ENCODE measurements at places on chromosomes 11 and 22.

DNA sequence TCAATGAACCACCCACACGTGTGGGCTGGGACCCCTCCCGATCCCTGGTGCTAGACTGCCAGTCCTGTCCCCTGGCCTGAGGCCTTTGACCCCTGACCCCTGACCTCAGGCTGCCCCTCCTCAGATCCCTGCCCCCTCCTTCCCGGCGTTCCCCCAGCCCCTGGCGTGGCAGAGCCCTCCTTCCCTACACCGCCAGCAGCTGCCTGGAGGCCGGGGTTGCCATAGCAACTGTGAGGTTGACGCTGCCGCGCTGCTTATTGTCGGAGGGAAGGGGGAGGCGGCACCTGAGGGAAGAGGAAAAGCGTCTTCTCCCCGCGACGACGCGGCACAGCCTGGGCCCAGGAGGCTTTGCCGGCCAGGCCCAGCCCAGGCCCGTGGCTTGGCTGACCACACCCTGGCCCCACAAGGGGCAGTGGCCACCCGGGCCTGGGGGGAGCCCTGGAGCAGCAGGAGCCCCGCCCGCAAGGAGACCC lies 32.6 kb downstream of the SHANK3 start:
- DNase-seq, result no peak

DNA sequence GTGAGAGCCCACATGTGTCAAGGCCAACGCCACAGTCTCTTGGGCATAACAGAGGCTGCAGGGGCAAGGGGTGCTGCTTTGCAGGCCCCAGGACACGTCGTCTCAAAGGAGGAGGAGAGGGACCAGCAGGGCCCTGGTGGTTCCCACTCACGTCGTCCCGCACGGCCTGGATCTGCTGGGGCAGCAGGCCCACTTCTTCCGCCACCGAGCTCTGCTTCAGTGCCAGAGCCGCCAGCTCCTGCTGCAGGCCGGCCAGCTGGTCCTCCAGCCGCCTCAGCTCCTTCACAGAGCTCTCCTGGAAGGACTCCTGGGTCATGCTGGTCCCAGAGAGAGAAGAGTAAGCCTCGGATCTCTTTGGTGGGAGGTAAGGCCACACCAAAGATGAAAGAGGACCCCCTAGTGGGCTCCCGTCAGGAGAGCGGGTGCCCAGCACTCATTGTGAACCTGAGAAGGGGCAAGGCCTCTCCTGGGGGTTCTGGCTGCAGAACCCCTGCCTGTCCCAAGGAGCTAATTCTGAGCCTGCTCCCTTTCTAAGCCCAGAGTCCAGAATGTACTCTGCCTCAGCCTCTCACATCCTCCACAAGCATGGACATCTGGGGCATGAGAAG lies 15.6 kb downstream of the SUN2 start:
- no peak for DNase-seq

GRCh38 chr11:2732940-2733628 lies 33.3 kb upstream of the KCNQ1OT1 start:
- DNase-seq, result no peak

DNA sequence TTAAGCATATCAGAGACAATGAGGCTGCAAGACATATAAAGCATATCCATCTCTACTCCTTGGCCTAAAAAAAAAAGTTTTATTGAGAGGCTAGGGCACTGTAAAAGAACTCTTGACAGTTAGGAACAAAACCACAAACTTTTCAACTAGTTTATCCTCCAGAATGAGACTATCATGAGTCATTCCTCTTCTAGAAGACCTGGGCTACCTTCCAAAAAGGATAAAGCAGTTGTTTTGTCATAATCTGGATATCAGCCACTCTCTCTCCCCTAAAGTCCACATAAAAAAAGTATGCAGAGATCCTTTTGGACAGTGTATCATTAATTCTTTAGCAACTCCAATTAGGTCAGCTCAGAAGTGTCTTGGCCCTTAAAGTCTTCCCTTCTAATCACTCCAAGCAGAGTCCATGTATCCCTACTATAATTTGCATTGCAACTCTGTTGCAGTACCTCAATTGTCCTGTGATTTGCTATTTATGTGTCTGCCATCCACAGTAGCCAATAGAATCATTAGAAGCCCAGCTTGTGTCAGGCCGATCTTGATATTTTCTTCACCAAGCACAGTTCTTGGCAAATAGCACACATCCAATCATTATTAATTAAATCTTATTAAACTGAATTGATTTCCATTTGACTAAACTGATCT lies 10.4 kb downstream of the OR51T1 start:
- DNase-seq, result no peak

GRCh38 chr22:24698266-24698926 lies 76.1 kb downstream of the PIWIL3 start:
- no peak for DNase-seq

DNA sequence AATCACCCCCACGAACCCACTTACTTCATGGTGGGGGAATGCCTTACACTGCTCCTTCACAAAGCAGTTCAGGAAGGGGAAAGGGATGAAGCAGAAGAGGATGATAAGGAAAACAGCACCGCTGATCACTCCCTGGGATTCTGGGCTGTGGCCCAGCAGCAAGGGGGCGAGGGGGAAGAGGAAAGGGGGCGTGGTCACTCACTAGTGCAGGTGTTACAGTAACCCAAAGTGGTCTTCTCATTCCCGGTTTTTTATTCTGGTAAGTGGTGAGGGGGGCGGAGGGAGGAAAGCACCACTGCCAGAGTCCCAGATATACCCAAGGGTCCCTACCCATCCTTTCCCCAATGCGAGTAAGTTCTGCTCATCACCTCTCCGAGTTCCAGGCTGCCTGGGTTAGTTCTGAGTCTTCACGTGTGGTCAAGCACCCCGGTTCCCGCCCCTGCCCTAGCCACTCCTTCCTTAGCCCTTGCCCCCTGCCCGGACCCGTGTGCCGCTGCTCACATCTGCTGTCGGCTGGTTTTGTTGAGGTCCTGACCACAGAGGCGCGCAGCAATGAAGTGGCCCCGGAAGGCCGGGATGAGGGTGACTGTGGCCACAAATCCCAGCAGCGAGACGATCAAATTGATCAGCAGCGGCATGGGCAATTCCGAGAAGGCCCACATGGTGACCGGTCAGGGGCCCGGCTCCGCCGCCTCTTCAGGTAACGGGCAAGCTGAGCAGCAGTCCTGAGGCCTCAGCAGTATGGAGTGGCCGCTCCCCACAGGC lies 477 bp downstream of the DPAGT1 start:
- DNase-seq, result no peak

- no peak for DNase-seq
Measured at GRCh38 chr11:46485856-46486443, 94.4 kb upstream of the CHRM4 start.

- DNase-seq, result no peak
Measured at GRCh38 chr11:126627421-126627820, 271.9 kb downstream of the ST3GAL4 start.

DNA sequence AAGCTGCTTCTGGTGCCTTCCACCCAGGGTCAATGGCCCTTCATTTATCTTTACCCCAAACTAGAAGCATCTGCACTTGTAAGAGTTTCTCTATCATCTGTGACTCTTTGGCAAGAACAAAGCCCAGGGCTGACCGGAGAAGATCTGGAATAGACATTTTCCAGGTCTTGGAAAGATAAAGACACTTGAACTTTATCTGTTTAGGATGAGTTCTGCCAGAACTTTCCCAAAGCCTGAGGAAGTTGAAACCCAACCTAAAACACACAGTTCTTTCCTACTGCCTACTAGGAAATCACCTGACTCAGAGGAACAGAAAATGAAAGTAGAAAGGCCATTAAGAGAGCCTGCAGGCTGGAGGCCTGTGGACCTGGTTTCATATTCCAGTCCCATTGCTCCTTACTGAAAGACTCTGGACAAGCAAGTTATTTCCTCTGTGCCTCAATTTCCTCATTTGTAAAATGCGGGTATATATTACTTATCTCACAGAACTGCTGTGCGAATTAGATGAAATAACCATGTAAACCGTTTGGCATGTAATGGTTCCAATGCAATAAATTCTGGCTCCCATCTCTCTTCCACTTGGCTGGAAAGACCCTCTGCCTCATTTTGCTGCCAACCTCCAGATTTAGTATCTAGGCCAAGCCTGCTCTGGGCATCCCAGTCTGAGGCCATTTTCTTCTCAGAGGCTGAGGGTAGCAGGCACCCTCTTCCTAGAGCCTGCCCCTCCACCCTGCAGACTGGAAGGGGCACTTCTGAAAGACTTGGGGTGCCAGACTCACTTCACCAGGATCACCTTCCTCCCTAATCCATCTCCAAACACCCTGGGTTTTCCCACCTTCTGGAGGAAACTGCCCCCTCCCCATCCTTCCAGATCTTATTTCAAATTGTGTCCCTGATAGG lies 1.2 kb downstream of the UBE2L6 start:
- peak; percentile 70 for DNase-seq

DNA sequence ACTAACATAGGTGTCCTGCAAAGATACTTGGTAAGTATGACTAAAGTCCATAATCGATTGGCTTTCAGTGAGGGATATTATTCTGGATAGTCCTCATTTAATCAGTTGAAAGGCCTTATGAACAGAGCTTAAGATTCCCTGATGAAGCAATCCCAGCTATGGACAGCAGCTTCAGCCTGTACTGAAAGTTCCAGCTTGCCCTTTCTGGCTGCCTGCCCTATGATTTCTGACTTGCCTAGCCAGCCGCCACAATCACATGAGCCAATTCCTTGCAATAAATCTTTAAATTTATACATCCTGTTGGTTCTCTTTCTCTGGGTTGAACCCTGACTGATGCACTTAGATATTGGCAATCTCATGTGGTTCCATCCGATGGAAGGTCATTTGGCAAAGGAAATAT lies 759.0 kb upstream of the API5 start:
- no peak for DNase-seq

DNA sequence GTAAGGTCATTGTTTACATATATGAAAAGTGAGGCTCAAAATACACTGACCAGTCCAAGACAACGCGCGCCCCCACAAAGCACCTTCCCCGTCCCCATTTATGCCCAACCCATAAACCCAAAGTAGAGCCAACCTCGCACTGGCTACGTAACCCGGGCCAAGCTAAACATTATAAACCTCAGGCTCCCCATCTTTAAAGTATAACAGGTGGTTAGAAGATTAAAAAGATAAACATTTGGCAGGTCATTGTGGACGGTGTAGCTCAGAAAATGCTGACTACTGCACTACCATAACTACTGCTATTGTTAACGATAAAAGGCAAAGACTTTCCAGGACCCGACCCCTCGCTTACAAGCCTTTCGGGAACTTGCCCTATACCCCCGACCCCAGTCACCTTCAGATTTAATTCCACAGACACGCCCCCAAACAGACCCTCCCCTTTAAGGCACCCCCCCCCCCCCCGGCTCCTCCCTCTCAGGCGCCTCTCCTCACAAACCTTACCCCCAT lies 470 bp downstream of the NUMA1 start:
- peak; percentile 54 for DNase-seq

- DNase-seq, result no peak
Measured at GRCh38 chr11:129372609-129373488, 2.8 kb upstream of the BARX2 start.

- DNase-seq, result no peak
Measured at GRCh38 chr11:128528294-128528693, 59.1 kb downstream of the ETS1 start.

GRCh38 chr22:48444320-48445112 lies 1383.2 kb downstream of the BRD1 start:
- no peak for DNase-seq

DNA sequence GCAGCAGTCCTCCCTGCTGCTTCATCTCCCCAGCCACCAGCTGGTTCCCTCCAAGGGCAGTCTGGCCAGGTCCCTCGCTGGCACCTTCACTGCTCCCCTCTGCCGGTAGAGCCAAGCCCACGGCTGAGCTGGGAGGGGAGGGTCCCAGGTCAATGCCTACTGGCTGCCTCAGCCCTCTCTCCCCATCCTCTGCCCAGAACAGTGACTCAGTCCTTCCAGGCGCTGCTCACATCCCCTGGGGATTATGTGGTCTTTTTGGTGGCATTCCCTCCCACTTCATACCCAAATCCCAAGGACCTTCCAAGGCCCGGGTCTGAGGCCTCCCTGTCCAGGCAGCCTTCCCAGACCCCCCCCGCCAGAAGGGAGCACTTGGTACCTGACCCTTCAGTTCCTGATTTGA lies 44.9 kb downstream of the WNT7B start:
- DNase-seq, result no peak

DNA sequence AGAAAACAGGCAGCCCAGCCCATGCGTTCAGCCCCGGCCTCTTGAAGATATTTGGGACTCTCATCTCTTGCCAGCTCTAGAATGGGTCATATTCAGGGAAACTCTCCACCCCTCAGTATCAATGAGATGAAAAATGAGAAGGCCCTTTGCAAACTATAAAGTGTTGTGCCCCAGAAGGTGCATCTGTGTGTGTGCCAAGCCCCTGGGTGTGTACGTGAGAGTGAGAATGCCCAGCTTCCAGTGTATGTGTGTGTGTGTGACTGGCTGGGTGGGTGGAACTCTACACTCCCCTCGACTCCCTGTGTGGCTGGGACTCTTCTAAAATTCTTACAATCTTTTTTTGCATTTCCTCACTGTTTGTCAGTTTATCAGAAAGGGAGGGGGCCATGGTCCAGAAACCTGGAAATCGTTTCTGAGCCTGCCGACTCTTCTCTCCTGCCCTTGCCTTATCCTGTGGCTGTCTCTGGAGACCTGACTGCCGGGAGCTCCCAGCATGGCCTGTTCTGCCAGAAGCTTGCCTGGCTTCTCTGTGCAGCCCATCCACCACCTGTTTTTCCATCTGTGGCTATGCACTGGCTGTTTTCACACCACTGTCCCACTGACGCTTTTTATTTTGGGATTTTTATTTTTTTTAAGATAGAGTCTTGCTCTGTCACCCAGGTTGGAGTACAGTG lies 1.2 kb downstream of the P2RY6 start:
- no peak for DNase-seq

GRCh38 chr11:76007166-76007565 lies 192.2 kb downstream of the UVRAG start:
- DNase-seq, result no peak

DNA sequence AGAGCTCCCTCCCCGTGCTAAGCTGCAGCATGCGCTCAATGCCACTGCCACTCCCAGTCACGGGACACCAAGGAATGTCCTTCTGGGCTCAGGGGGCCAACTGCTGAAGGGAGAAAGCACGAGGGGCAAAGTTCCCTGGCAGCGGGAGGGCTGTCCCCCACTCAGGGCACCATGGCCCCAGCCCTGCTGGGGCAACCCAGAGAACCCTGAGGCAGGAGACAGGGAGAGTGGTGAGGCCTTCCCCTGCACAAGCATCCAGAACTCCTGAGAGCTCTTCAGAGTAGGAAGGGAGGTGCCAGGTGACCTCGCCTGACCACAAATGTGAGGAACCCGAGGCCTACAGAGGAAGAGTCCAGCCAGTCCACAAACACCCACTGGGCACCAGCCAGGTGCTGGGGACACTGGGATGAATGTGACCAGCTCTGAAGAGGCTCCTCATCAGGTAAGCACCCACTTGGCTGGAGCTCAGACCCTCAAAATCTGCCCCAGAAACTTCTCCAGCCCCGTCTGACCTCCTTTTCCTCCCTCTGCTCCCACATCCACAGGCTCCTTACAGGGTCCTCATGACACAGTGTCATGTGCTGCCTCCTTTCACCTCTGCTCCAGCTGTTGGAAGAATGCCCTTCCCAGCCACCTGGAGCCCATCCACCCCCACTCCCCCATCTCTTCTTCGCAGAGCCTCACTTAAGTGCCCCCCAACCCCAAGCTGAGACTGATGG lies 15.6 kb downstream of the GDPD5 start:
- no peak for DNase-seq
